DMS 273 treated with DMSO at 0.1 percent for 48 hours (cell line): ENCODE measurements at places on chromosomes 16 and 17.

- DNase-seq, result no peak
These were observed 7.6 kb downstream of the KRTAP1-5 start for GRCh38 chr17:41019415-41019814.

- DNase-seq, result no peak
These were observed 8.7 kb upstream of the KAT7 start for GRCh38 chr17:49779739-49780231.

GRCh38 chr17:77510133-77510796 is 369.5 kb downstream of the SEC14L1 start:
- no peak for DNase-seq

GRCh38 chr17:81136366-81136765 is 28.9 kb upstream of the PVALEF start:
- DNase-seq, result no peak

- no peak for DNase-seq
These were observed 35.7 kb upstream of the MYLK3 start for GRCh38 chr16:46783800-46784199.
